Stimulated activated CD4-positive, alpha-beta T cell treated with anti-CD3 and anti-CD28 coated beads, Interleukin-1b, Interleukin-23, amount 100 ng/mL, for 1 hour (primary cell): ENCODE measurements at places on chromosomes 12 and 14.

GRCh38 chr12:110564471-110564991 is 18.6 kb downstream of the PPTC7 start:
- no peak for DNase-seq

DNA sequence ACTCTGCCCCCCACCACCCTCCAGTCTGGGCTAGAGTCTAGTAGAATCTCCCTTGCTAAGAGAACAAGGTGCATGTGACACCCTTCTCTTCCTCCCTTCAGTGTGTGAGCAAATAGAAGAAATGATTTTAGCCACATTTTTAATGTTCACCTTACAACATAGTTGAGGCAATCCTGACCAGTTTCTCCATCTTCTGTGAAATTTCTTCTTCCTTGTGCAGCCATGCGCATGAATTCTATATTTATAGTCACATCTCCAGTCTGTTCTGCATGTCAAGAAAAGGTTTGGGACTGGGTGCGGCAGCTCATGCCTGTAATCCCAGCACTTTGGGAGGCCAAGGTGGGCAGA is 9.5 kb upstream of the LTA4H start:
- no peak for DNase-seq

DNA sequence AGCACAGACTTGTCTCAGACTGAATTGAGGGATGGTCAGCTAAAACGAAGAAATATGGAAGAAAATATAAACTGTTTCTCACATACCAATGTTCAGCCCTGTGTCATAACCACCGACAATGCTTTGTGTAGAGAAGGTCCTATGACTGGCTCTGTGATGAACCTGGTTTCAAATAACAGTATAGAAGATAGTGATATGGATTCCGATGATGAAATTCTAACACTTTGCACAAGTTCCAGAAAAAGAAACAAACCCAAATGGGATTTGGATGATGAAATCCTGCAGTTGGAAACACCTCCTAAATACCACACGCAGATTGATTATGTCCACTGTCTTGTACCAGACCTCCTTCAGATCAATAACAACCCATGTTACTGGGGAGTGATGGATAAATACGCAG is 7.9 kb upstream of the MAPK1IP1L start:
- no peak for DNase-seq

DNA sequence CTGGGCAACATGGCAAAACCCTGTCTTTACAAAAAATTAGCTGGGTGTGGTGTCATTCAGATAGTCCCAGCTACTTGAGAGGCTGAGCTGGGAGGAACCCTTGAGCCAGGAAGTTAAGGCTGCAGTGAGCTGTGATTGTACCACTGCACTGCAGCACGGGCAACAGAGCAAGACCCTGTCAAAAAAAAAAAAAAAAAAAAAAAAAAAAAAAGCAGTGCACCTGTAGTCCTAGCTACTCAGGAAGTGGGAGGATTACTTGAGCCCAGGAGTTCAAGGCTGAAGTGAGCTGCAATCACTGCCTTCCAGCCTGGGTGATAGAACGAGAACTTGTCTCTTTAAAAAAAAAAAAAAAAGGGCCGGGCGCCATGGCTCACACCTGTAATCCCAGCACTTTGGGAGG is 5.6 kb downstream of the REM2 start:
- no peak for DNase-seq

GRCh38 chr12:19963972-19964371 is 404.4 kb upstream of the PDE3A start:
- no peak for DNase-seq

GRCh38 chr12:62631471-62632410 is 165.1 kb downstream of the MON2 start:
- DNase-seq: no peak

GRCh38 chr12:127284870-127285431 is 982.0 kb upstream of the TMEM132C start:
- no peak for DNase-seq

DNA sequence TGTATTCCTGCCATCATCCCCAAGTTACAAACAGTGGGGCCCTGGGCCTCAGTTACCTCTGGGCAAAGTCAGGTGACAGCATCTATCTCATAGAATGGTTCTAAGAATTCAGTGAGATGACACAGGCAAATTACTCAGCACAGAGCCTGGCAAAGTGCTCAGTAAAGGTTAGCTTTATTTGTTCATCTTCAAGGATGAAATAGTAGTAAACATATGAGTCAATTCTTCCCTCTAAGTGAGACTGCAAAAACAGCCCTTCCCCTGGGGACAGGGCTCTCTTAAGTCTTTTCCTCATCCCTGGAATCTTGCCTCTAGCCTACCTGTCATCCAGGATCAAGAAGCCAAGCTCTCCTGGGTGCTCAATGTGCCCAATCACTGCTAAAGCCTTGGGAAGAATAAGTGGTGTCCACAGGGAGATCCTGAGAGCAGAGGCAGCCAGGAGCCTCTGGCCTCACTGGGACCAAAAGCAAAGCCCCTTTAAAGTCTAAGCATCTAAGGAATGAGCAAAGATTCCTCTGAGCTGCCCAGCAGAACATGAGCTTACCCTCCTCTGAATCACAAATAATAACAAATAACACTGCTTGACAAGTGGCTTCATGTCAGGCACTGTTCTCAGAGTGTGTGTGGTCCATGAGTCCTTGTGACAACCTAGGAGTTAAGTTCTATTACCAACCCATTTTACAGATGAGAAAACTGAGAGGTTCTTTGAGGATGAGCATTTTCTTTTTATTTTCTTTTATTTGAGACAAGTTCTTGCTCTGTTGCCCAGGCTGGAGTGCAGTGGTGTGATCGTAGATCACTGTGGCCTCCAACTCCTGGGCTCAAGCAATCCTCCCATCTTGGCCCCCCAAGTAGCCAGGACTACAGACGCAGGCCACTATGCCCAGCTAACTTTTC is 12.1 kb downstream of the NUAK1 start:
- DNase-seq: no peak

GRCh38 chr12:5348491-5348890 is 83.4 kb upstream of the NTF3 start:
- DNase-seq: no peak

GRCh38 chr12:9163392-9163791 is 44.8 kb downstream of the PZP start:
- no peak for DNase-seq

DNA sequence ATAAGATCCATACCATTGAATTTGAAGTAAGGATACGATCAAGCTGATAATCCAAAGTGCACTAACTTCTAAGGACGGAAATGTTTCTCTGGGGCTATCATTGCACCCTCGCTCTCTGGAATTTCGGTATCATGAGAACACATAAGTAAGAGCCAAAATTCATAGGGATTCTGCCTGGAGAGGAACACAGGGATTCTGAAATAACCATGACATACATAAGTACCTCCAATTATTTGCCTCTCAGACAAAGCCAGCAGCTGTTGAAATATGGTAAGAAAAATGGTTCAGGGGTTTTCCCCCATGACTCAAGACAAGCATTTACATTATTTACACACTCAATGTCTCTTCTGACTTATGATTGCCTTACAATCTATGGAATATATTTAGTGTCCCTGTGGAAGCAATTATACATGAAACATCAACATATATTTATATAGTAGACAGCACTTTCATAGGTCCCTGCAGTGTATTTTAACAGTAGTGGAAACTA is 1123.6 kb upstream of the SEL1L start:
- no peak for DNase-seq

DNA sequence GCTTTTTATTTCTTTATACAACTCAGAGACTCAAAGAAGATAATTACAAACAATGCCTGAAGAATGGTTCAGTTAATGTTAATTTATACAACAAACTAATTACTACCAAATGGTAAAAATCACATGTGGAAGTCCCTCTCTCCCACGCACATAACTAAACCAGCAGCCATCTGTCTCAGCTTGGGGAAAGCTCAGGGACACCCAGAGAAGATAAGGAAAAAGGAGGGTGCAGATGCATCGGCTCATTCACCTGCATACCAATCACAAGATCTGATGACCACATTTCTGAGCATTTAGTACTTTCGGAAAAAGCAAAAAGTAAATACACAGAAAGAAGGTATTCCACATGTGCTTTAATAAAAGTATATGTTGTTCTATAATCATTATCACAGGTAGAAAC is 136.3 kb downstream of the SOX5 start:
- DNase-seq: no peak

GRCh38 chr14:105841022-105842009 is 314.9 kb downstream of the TMEM121 start:
- no peak for DNase-seq

- no peak for DNase-seq
These were observed 926.8 kb downstream of the BCL11B start for GRCh38 chr14:98345161-98345560.

GRCh38 chr12:47188576-47189441 is 109.0 kb upstream of the AMIGO2 start:
- no peak for DNase-seq

GRCh38 chr14:84804468-84804867 is 725.5 kb upstream of the FLRT2 start:
- no peak for DNase-seq

DNA sequence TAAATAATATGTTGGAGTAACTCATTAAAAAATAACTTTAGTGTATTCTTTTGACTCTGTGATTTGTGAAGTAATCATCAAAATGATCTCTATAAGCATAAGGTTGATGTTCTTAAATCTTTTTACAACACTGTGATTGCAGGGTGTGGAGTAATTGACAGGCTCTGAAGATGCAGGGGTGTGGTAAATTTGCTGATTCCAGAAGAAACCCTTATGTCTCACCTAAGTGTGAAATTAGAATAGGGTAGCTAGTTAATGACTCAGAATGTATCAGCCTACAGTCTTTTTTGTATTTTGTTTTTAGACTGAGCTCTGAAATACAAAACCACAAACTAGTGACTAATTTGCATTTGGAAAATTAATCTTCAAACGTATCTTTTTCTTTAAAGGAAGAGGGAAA is 5.9 kb downstream of the PRPF39 start:
- DNase-seq: no peak

DNA sequence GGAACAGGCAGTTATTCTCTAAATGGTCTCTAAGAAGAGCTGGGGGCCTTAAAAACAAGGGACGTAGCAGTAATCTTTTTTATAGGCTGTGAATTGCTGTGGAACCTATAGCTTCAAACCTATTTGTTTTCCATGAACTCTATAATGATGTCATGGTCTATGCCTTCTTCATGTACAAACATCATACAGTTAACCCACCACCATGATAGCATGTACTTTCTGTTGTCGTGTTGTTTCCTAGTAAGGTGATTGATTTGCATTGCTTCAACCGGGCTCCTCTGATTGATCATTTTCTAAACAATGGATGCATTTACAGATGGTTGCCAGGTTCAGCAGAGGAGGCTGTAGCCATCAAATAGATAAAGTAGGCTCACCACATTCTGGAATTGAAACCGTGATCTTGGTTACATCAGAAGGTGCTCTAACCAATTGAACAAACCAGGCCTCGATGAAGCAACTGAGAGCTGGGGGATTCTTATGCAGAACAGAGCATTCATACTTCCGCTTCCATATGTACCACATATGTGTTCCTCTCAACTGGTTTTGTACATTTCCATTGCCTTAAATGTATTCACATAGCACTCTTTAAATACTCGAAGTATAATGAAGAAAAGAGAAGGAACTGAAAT is 25.6 kb upstream of the PCNX1 start:
- DNase-seq: no peak

- DNase-seq: no peak
These were observed 7.5 kb upstream of the AQP2 start for GRCh38 chr12:49942921-49943624.

DNA sequence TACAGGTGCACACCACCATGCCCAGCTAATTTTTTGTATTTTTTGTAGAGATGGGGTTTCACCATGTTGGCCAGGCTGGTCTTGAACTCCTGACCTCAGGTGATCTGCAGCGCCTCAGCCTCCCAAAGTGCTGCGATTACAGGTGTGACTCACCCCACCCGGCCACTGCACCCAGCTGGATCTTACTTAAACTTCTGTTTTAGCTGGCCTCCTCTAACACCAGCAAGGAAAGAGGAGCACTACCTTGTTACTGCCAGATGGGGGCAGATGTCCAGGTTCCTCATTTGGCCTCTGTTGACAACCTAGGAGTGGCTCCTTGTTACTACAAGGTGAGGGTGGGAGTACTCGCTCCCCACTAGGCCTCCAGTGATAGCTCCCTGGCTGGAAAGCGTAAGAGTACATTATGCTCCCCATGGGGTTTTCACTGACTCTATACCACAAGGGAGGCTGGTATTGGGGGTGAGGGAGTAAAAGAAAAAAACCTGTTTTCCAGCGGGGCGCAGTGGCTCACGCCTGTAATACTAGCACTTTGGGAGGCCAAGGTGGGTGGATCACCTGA is 13.2 kb upstream of the ARF6 start:
- DNase-seq: no peak

DNA sequence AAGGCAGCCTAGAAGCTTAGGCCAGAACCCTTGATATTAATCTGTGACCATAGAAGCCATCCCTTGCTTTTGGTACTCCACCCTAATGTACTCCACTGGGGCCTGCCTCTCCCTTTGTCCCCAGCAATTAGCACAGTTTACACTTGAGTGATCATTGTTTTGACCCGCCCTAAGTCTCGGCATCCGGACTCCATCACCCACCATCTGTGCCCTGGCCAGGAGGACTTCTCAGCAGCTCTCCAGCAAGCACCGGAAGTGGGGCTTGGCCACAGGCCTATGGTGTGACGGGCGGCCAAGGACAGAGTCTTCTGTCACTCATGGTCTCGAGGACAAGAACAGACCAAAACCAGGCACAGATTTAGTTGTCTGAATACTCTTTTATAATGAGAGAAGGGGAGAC is 126.5 kb upstream of the NTF3 start:
- no peak for DNase-seq

DNA sequence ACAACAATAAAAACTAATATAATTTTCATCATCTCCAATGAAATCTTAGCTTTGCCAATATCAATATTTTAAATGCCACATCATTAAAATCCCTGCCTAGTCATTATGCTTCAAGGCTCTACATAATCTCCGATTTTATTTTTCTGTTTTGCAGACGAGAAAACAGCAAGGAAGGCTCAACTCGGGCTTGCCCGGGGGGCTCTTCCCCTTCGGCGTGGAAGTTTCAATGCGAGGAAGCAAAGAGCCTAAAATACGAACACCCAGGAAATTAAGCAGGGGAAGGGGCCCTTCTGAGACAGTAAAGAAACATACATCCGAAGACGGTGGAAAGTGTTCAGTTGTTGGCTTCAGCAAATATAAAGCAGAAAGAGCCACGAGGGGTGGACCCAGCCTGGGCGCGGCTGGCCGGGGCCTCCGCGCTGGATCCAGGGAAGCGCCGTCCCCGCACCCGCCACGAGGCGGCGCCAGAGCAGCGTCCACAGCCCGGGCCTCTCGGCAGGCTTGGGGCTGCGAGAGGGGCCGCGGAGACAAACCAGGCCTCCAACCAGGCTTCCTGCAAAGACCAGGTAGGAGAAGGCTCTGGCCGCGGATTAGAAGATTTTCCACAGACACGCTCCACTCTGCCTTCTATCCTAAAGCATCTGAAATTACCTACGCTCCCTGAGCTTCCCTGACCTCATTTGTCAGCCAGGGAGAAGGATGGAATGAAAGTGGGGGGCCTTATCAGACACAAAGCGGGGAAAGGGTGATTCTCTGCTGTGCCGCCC is 77.2 kb downstream of the SERPINA3 start:
- DNase-seq: peak; percentile 25

- no peak for DNase-seq
These were observed 281.0 kb downstream of the ALG10 start for GRCh38 chr12:34303091-34303870.
